ENCODE measurements at places on chromosomes 13 and 19.

DNA sequence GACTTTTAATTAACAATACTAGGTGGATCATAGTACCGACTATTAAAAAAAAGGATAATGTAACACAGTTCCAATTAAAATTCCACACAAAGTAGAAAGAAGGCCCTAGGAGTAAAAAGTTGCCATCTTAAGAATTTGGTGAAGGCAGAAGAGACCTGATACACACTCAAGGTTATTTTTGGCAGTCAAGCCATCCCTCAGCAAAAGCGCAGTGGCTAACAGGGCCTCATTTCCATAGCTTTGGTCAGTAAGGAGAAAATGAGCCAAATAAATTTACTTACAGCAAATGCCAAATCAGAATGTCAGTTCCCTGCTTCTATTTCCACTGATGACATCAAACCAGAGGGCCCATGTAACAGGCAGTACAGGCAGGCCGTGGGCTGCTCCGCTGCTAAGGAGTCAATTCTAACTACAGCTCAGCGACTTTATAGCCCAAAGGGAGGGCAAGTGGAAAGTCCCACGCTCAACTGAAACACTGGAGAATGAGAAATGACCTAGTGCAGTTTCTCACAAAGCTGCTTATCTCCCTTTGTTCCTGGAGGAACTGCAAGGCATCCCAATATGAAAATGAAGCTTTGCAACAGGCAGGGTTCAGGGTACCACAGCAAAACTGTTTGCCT lies 6.3 kb downstream of the ARGLU1 start:
- no peak for DNase-seq

DNA sequence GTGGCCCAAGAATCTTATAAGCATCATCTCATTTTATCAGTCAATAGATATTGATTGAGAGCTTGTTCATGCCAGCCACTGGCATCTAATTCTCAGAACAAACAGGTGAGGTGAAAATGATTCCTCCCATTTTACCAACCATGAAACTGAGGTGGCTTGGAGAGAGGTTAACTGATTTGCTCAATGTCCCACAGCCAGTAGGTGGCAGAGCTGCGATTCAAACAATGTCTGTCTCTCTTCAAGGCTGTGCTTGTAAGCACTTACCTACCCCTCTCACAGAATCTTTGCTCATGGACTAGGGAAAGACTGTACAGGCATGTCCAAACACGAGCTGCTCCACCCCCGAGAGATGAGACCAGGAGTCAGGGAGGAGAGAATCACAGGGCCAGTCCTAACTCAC lies 21.5 kb upstream of the GSX1 start:
- DNase-seq: no peak

DNA sequence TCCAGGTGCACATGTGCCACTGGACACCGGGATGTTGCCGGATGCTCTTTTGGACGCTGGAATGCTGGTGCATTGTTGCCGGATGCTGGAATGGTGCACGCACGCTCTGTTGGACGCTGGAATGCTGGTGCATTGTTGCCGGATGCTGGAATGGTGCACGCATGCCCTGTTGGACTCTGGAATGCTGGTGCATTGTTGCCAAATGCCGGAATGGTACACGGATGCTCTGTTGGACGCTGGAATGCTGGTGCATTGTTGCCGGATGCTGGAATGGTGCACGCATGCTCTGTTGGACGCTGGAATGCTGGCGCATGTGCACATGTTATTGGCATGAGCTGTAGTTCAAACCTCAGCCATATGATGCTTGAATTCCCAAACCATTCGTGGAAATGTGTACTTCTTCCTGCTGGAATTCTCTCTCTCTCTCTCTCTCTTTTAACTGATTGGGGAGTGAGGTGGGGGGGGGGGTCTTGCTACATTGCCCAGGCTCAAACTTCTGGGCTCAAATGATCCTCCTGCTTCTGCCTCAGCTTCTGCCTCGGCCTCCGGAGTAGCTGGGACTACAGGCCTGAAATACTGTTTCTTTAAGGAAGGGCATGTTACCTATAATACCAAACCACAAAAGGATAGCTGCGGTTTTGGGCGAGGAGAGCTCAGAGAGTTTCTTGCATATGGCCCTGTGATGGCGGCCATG lies 1.2 kb upstream of the MCF2L start:
- no peak for DNase-seq

DNA sequence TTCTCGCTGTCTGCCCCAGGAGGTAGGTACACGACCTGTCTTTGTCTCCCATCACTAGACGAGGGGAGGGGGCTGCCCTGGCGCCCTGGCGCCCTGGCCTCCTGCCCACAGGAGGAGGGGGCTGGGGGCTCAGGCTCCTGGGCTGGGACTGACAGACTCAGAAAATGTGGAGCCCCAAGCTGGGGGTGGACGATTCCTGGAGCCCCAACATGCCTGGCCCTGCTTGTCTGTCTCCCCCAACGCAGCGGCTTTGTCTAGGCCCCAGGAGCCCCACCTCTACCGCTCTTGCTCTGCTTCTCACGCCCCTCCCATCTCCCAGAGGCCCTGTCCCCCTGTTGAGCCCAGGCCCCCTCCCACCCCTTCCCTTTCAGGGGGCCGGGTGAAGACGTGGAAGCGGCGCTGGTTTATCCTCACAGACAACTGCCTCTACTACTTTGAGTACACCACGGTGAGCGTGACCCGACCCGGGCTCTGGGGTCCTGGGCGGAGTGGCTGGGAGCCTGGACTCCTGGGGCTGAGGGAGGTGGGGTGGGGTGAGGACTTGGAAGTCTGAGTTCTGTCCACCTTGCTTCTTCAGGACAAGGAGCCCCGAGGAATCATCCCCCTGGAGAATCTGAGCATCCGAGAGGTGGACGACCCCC lies 8.6 kb downstream of the CYTH2 start:
- DNase-seq: no peak

GRCh38 chr13:99320693-99321481 lies 13.7 kb upstream of the GPR183 start:
- DNase-seq: peak; percentile 44

All from AG04450 (cell line).